ENCODE measurements at places on chromosomes 7 and 10. TPM values are rescaled to one million over a fixed set of nuclear protein-coding genes. Genes with fewer than 3 reads are reported as not detected.
A peak's percentile ranks its signal among the peaks of the same experiment; 100 is the strongest.

GRCh38 chr10:113221756-113222168, 271.7 kb downstream of the TCF7L2 start:
- no peak overlapping the region for H3K4me3 ChIP-seq
- H3K4me1 ChIP-seq = no peaks in the 10 kb centered on the region
- no peaks in the 10 kb centered on the region for H3K36me3 ChIP-seq
- H3K27me3 ChIP-seq = no peaks in the 10 kb centered on the region

- no peaks in the 10 kb centered on the region for H3K36me3 ChIP-seq
- no peaks in the 10 kb centered on the region for H3K4me1 ChIP-seq
- no peak overlapping the region for H3K4me3 ChIP-seq
- no peak overlapping the region for H3K27ac ChIP-seq
- DNase-seq = no peak
Measured at GRCh38 chr10:31347705-31348104, 28.7 kb downstream of the ZEB1 start.

GRCh38 chr7:136023134-136023869, 46.1 kb upstream of the MTPN start:
- no peak for DNase-seq
- H3K27ac ChIP-seq = no peak overlapping the region
- no peak overlapping the region for H3K4me3 ChIP-seq
- H3K27me3 ChIP-seq = no peaks in the 10 kb centered on the region
- no peaks in the 10 kb centered on the region for H3K36me3 ChIP-seq

DNA sequence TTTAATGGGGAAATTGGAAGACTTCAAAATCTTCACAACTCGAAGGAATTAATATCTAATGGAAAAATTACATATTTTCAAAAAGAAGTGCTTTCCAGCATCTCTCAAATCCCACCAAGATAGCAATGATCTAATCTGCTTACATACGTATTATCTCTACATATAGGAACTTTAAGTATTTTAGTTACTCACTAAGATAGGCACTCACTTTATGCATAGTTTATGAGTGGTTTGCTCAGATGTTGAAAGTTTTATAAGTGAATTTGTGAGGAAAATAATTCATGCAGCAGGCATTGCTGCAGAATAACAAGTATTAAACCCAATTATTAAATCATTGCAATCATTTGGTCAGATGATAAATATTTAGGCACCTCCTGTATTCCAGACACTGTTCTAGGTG, 2.3 kb upstream of the CYTH3 start:
- DNase-seq = no peak
- no peak overlapping the region for H3K4me3 ChIP-seq
- no peaks in the 10 kb centered on the region for H3K36me3 ChIP-seq
- H3K27ac ChIP-seq = no peak overlapping the region
- no peaks in the 10 kb centered on the region for H3K27me3 ChIP-seq
- H3K4me1 ChIP-seq = peaks cover 28% of the 10 kb centered on the region

- no peak overlapping the region for H3K4me3 ChIP-seq
- H3K4me1 ChIP-seq = peaks cover 16% of the 10 kb centered on the region
- H3K36me3 ChIP-seq = no peaks in the 10 kb centered on the region
- H3K27me3 ChIP-seq = no peaks in the 10 kb centered on the region
- H3K27ac ChIP-seq = no peak overlapping the region
Measured at GRCh38 chr10:74874649-74875048, 48.2 kb downstream of the KAT6B start.

DNA sequence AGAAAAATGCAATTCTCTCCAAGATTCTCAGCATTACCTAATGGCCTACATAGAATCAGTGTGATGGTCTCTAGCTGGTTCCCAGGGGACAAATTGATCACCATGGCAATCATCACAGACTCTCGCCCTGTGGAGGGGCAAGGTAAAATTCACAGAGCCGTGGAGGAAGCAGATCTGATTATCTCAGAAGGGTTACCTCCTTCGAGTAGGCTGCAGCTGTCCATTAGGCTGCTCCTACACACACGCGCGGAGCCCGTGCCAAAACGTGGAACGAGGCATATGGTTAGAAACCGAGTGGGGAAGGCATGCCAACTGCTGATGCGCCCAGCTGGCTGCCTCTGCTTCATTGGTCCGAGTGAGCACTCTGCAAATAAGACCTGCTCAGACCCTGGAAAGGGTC, 52.8 kb upstream of the PTER start:
- no peak for DNase-seq
- no peaks in the 10 kb centered on the region for H3K4me1 ChIP-seq
- H3K36me3 ChIP-seq = no peaks in the 10 kb centered on the region
- H3K4me3 ChIP-seq = no peak overlapping the region

DNA sequence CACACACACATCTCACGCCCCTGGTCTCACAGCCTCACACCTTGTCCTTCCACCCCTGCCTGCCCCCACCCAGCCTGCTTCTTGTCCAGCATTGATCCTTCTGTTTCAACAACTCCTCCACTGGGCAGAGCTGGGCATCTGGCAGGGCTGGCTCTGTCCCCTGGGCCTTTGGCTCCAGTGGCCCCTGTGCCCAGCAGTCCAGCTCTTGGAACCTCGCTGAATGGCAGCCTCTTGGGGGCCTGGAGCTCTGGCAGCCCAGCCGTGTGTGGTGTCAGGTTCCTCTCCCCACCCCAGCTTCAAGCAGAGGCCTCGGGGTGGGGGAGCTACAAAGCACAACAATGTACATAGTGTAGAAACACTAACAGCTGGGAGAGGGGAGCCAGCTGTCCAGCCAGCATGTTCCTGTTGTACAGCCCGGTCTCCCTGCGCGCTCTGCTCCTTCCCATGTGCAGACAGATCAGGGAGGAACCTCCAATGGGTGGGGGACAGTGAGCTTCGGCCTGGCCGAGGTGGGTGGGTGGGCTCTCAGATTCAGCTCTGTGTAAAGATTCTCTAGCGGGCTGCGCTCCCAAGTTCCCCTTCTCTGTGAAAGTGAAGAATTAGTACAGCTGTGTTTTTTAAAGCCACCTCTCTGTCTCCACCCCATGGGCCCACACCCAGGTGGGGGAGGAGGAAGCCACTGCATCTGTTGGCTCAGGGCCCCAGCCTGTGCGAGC, 19.4 kb downstream of the ZMIZ2 start:
- no peaks in the 10 kb centered on the region for H3K27me3 ChIP-seq
- peaks cover 13% of the 10 kb centered on the region for H3K36me3 ChIP-seq
- H3K4me1 ChIP-seq = peaks cover 41% of the 10 kb centered on the region
- peak; percentile 88 for DNase-seq
- no peak overlapping the region for H3K4me3 ChIP-seq

- no peak overlapping the region for H3K27ac ChIP-seq
- H3K4me3 ChIP-seq = no peak overlapping the region
- H3K4me1 ChIP-seq = no peaks in the 10 kb centered on the region
- H3K36me3 ChIP-seq = no peaks in the 10 kb centered on the region
Measured at GRCh38 chr10:83574770-83575169, 564.5 kb upstream of the GHITM start.

- no peak for DNase-seq
- H3K27ac ChIP-seq = no peak overlapping the region
- no peaks in the 10 kb centered on the region for H3K27me3 ChIP-seq
Measured at GRCh38 chr10:101512738-101513137, 75.3 kb downstream of the POLL start.

DNA sequence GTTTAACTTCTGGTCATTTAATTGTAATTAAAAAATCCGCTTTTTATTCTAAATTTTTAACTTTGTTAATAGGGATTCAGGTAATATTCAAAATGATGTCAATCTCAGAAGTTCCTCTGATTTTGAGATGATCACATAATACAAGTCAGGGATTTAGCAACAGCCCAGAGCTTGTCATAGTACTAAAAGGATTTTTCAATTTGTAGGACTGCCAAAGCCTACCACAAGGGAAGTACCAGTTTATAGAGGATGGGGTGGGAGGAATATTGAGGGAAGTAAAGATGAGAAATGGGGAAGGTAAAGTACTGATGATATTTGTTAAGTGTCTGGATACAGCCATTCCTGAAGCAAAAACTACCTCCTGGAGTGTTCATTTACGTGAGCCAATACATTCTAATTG, 278.2 kb upstream of the TEX47 start:
- no peaks in the 10 kb centered on the region for H3K36me3 ChIP-seq
- H3K27me3 ChIP-seq = no peaks in the 10 kb centered on the region
- no peak for DNase-seq
- H3K27ac ChIP-seq = no peak overlapping the region
- no peak overlapping the region for H3K4me3 ChIP-seq
- no peaks in the 10 kb centered on the region for H3K4me1 ChIP-seq

DNA sequence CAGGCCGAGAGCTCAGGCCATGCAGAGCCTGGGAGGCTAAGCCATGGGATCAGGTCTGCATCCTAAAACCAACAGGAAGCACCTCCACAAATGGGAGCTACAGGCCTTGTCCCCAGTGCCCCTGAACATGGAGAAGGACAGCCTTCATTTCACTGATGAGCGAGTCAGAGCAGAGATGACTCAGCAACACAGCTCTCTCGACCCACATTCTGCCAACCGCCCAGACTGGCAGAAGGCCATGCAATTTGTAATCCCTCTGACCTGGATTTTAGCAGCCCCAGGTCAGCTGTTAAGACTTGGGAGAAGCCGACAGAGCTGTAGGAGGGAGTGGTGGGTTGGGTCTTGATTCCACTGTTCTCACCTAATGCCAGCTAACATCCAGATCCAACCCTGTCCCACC, 25.5 kb downstream of the VOPP1 start:
- no peak overlapping the region for H3K4me3 ChIP-seq
- no peaks in the 10 kb centered on the region for H3K36me3 ChIP-seq
- DNase-seq = peak; percentile 82
- peak overlapping the region; percentile 33 for H3K27ac ChIP-seq
- H3K4me1 ChIP-seq = peaks cover 27% of the 10 kb centered on the region

DNA sequence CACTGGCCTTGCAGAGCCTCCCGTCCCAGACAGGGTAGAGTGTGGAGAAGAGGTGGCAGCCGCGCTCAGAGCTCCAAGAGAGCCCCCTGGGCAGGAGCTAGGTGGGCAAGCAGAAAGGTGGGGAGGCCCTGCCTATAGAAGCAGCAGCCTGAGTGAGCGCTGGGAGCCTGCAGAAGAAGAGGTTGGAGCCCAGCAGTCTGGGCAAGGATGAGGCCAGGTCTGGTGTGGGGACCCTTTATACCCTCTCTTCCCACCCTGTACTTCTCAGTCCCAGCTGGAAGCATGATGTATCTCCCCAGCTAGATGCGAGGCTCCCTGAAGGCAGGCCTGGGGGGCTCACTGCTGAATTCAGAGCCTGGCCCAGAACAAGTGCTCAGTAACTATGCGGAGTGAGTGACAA, 44.5 kb upstream of the ZMIZ1 start:
- no peaks in the 10 kb centered on the region for H3K36me3 ChIP-seq
- no peak overlapping the region for H3K27ac ChIP-seq
- no peak for DNase-seq
- no peaks in the 10 kb centered on the region for H3K27me3 ChIP-seq

DNA sequence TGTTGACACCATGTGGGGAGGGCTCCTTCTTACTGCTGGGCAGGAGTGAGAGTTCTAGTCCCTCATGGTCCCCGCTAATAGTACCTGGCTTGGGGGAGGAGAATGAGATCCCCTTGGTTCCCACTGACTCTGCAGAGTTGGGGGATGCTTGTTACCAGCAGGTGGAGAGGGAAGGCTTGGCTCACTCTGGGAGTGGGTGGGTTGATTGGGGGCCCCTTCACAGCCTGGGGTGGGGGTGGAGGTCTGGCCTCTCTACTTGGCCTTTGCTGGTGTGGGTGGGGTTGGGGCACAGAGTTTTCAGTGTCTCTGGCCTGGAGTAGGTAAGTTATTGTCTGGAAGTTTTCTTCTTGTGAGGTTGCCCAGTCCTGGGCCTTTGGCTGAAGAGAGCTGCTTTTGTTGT, 31.9 kb downstream of the ADCY1 start:
- no peaks in the 10 kb centered on the region for H3K4me1 ChIP-seq
- no peak overlapping the region for H3K27ac ChIP-seq
- H3K4me3 ChIP-seq = no peak overlapping the region

- DNase-seq = no peak
- no peaks in the 10 kb centered on the region for H3K27me3 ChIP-seq
- H3K36me3 ChIP-seq = no peaks in the 10 kb centered on the region
- H3K4me3 ChIP-seq = no peak overlapping the region
Measured at GRCh38 chr7:145431834-145432233, 596.0 kb upstream of the TPK1 start.

GRCh38 chr7:24325708-24326107, 41.7 kb downstream of the NPY start:
- no peaks in the 10 kb centered on the region for H3K36me3 ChIP-seq
- DNase-seq = no peak
- H3K4me3 ChIP-seq = no peak overlapping the region
- no peaks in the 10 kb centered on the region for H3K4me1 ChIP-seq
- H3K27me3 ChIP-seq = no peaks in the 10 kb centered on the region

DNA sequence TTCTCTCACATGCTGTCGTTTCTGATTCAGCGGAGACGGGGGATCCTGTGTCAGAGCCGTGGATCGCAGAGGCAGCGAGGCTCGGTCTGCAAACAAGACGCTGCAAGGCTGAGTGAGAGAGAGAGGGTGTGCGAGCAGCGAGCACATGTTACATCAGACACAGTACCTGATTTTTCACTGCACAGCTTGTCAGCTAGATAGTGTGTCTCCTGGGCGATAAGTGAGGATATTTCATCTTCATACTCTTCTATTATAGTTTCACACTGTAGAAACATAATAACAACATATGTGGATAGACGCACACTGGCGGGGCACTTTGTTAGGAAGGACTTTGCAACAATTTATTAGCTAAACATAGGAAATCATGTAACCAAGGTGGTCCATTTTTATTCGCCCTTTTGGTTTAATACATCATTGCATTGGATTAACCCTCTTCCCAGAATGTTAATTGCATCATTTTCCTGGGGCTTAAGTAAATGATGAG, 39.5 kb downstream of the CNPY1 start:
- no peaks in the 10 kb centered on the region for H3K36me3 ChIP-seq
- peaks cover 34% of the 10 kb centered on the region for H3K27me3 ChIP-seq
- no peak for DNase-seq
- H3K4me3 ChIP-seq = no peak overlapping the region
- H3K4me1 ChIP-seq = peaks cover 12% of the 10 kb centered on the region
- H3K27ac ChIP-seq = no peak overlapping the region

DNA sequence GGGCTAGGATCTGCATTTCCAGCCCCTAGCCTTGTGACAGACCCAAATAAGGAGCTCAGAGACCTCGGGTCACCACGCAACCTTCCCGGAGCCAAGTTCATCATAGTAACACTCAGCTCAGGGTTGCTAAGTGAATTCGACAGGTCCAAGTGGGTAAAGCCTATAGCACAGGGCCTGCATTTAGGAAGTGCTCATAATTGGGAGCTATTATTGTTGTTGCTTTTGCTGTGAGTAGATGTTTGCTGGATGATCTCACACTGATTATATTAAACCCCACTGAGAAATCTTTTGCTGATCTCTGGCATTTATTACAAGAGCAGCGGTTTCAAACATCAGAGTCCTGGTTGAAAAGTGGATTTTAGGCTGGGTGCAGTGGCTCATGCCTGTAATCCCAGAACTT, 20.3 kb upstream of the SAR1A start:
- no peak overlapping the region for H3K4me3 ChIP-seq
- H3K36me3 ChIP-seq = no peaks in the 10 kb centered on the region
- no peak for DNase-seq
- H3K4me1 ChIP-seq = peaks cover 22% of the 10 kb centered on the region
- no peaks in the 10 kb centered on the region for H3K27me3 ChIP-seq

- no peaks in the 10 kb centered on the region for H3K36me3 ChIP-seq
- H3K4me3 ChIP-seq = no peak overlapping the region
- peaks cover 47% of the 10 kb centered on the region for H3K4me1 ChIP-seq
- H3K27ac ChIP-seq = peak overlapping the region; percentile 33
- no peak for DNase-seq
- no peaks in the 10 kb centered on the region for H3K27me3 ChIP-seq
Measured at GRCh38 chr7:25994433-25994994, 157.5 kb upstream of the NFE2L3 start.

GIMAP1 gene
- 0.99 TPM for total RNA-seq

FAM200A gene
- total RNA-seq = 3.9 TPM

MYPN gene
- 2.3 TPM for total RNA-seq

CC2D2B gene
- 0.99 TPM for total RNA-seq

PRKCQ gene
- total RNA-seq = 6.0 TPM

NPC1L1 gene
- 0.52 TPM for total RNA-seq
